Activated CD4-positive, CD25-positive, alpha-beta regulatory T cell (primary cell): ENCODE measurements at places on chromosomes 6 and 20.

DNA sequence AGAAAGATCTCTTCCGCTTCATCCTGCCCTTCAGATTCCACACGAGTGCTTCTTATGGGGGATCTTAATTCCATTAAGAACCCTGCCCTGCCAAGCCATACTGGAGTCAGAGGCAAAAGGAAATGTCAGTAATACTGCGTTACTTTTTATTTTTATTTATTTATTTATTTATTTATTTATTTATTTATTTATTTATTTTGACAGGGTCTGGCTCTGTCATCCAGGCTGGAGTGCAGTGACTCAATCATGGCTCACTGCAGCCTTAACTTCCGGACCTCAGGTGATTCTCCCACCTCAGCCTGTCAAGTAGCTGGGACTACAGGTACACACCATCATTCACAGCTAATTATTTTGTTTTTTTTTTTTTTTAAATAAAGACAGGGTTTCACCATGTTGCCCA lies 79.5 kb downstream of the MYB start:
- DNase-seq: no peak

- no peak for DNase-seq
Measured at GRCh38 chr6:20978151-20978614, 443.9 kb downstream of the CDKAL1 start.

DNA sequence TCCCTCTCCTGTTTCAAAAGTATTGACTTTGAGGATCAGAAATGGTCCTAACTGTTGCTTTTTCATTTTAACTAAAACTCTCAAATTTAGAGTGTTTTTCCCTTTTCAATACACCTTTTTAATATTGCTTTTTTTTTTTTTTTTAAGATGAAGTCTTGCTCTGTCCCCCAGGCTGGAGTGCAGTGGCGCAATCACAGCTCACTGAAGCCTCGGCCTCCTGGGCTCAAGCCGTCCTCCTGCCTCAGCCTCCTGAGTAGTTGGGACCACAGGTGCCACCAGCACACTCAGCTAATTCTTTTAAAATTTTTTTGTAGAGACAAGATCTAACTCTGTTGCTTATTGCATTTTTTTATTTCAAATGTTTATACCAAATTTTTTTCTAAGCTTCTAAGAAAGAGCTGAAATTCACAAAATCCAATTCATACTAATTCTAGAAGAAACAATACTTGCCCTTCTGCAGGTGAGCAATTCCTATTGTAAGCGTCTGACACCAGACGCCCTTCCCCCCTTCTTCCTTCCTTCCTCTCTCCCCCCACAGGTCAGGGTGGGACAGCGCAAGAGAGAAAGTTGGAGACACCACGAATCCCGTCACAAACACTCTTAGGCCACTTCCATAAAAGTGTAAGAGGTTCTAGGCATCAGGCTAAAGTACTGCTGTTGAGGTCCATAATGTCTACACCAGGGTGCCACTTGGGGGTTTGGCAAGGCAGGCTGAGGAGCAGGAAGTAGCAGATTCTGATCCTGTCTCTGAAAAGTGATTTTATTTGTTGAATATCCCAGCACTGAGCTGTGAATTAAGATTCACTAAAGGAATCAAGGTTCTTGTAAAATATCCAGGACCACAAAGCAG lies 12.8 kb downstream of the DLL1 start:
- no peak for DNase-seq

GRCh38 chr6:88177961-88178464 lies 11.9 kb upstream of the CNR1 start:
- no peak for DNase-seq

- no peak for DNase-seq
Measured at GRCh38 chr20:16475225-16475624, 98.0 kb downstream of the KIF16B start.

DNA sequence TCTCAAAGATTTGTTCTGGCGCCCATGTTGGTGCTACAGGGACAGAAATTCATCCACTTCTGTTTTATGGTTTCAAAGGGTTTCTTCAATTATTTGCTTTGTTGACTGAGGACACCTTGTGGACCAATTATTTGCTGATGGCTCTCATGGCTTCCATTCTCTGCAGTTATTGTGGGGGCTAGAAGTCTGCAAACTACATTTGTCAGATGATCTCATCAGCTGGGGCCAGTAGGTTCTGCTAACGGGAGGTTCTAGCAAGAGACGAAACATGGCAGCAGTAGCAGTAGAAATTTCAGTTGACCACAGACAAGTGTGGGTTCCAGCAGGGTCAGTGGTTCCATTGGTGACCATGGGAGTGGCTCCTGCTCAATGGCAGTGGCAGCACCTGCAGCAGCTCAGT lies 72.8 kb upstream of the BLCAP start:
- DNase-seq: no peak

GRCh38 chr6:107353773-107354382 lies 105.5 kb downstream of the PDSS2 start:
- DNase-seq: no peak

DNA sequence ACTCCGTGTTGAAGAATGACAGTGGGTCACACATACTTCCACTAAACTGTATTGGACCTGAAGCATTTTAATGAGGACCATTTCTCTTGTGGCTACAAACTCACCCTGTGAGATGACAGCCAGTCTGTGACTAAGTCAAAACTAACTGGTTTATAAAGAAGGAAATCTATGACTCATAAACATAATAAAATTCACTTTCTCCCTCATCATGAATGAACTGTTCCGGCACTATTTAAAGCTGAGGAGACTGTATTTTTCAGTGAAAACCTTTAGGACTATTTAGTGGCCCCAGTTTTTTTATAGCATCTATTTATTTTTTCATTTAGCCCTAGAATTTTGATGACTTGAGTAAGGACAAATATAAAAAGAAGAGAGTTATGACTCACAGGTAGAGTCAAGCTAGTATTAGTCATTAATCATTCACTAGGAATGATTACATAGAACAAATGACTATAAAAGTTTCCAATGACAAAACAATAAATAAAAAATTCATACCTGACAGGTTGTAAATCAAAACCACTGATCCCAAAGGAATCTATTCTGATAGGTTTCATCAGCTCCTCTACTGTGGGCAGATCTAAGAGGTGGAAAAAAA lies 34.2 kb downstream of the CEP162 start:
- no peak for DNase-seq

DNA sequence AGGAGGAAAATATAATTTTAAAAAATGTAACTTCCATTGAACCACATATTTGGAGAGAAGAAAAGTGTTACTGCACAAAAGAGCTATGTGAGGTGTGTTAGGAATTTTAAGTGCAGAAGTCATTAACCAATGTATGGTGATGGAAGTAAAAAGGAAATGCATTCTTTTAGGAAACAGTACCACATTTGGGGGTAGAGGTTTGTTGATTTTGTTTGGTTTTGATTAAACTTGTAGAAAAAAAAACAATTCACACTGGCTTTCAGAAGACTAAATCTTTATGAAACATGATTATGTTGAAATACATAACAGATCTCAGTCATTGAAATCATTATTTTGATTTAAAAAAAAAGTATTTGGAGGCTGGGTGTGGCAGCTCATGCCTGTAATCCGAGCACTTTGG lies 1287.0 kb upstream of the GJE1 start:
- DNase-seq: no peak
